T-helper 22 cell (primary cell): ENCODE measurements at places on chromosomes 16 and 17.

DNA sequence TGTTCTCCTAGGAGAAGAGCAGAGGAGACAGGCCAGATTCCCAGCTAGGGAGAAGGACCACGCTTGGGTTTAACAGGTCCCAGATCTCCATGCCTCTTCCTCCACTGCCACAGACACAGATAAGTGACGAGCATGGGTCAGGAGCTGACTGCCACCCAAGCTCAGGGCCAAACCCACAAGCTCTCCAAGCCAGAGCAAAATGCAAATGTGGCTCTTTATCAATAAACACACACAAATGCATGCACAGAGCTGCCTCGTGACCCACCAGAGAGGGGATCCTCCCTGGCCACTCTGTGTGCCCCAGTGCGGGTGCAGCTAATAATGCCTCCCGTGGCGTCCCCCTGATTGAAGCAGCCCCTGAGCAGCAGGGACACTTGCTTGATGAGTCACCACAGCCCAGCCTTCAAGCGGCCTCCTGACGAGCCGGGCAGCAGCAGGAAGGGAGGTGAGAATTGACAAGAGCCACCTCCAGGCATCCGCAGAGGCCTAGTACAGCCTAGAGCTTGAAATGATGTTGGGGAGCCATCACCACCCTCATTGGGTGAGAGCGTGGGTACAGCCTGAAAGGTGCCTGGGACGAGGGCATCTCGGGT is 143.9 kb downstream of the CCDC182 start:
- no peak for DNase-seq

GRCh38 chr17:41284043-41284442 is 8.5 kb downstream of the KRTAP9-7 start:
- DNase-seq: no peak

DNA sequence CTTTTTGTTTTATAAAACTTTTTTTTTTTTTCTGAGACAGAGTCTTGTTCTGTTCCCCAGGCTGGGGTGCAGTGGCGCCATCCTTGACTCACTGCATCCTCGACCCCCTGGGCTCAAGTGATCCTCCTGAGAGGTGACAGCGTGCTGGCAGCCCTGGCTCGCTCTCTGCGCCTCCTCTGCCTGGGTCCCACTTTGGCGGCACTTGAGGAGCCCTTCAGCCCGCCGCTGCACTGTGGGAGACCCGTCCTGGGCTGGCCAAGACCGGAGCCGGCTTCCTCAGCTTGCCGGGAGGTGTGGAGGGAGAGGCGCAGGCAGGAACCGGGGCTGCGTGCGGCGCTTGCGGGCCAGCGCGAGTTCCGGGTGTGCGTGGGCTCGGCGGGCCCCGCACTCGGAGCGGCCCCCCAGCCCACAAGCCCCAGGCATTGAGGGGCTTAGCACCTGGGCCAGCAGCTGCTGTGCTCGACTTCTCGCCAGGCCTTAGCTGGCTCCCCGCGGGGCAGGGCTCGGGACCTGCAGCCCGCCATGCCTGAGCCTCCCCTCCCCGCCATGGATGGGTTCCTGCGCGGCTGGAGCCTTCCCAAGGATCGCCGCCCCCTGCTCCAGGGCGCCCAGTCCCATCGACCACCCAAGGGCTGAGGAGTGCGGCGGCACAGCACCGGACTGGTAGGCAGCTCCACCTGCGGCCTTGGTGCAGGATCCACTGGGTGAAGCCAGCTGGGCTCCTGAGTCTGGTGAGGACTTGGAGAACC is 49.6 kb upstream of the HELZ start:
- DNase-seq: no peak

GRCh38 chr16:22786691-22787090 is 27.3 kb upstream of the HS3ST2 start:
- DNase-seq: no peak

GRCh38 chr16:72044825-72045359 is 9.4 kb upstream of the HP start:
- DNase-seq: no peak

GRCh38 chr17:5434984-5435383 is 4.0 kb downstream of the C1QBP start:
- no peak for DNase-seq

- DNase-seq: no peak
Observed at GRCh38 chr17:66142428-66142827, 49.5 kb downstream of the CEP112 start.

DNA sequence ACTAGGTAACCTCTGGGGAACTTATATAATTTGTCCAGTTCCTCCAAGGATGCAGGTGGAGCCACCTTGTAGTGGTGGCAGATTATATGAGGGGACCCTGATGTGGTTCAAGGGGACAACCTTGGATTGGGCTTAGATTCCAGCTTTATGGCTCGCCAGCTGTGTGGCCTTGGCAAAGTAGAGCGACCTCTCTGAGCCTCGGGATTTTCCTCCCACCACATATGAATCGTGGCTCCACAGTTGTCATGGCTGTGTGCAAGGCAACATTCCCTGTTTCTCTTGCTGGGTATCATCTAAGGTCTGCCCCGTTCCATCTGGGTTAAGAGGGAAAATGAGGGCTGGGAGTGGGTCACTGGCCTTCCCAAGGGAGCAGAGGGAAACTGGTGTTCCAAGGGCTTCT is 104.6 kb downstream of the RAB11FIP4 start:
- no peak for DNase-seq
